ENCODE measurements at places on chromosomes 3 and 15.

- no peak for DNase-seq
Measured at GRCh38 chr3:39013289-39013688, 38.5 kb downstream of the SCN11A start.

- no peak for DNase-seq
Measured at GRCh38 chr15:40286061-40286532, 3.2 kb upstream of the ANKRD63 start.

- DNase-seq: no peak
Measured at GRCh38 chr3:152252755-152253154, 16.0 kb upstream of the MBNL1 start.

- no peak for DNase-seq
Measured at GRCh38 chr3:25019506-25019905, 408.6 kb upstream of the RARB start.

DNA sequence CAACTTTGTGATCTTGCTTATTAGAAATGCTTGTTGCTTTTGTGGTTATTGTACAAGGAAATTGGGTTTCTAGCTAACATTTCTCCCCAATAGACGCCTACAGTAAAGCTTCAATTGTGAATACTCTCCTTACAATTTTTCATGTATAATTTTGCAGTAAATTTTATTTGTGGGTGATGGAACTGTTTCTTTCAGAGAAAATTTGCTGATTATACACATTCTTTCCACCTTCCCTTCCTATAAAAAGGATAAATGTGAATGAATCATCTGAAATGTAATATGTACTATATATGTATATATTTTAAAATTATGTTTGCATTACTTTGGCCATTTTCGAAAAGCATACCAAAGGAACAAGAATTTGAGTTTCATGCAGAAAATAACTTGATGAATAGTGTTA, 162.7 kb upstream of the CRBN start:
- DNase-seq: no peak

GRCh38 chr3:47009225-47010110, 30.0 kb downstream of the NBEAL2 start:
- no peak for DNase-seq

DNA sequence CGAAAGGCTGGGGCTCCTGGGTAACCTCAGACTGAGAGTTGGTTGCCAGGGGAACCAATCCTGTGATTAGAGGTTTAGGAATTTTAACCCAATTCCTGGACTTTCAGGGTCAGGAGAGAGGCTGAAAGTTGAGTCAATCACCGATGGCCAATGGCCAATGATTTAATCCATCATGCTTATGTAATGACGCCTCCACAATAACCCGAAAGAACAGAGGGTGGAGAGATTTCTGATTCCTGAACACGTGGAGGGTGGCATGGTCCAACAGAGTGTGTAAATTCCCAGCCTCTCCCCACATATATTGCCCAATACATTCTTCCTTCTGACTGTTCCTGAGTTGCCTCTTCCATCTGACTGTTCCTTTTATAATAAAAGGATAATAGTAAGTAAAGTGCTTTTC, 137.2 kb upstream of the CBLB start:
- DNase-seq: no peak

GRCh38 chr3:8627949-8628348, 16.6 kb downstream of the SSUH2 start:
- DNase-seq: no peak

DNA sequence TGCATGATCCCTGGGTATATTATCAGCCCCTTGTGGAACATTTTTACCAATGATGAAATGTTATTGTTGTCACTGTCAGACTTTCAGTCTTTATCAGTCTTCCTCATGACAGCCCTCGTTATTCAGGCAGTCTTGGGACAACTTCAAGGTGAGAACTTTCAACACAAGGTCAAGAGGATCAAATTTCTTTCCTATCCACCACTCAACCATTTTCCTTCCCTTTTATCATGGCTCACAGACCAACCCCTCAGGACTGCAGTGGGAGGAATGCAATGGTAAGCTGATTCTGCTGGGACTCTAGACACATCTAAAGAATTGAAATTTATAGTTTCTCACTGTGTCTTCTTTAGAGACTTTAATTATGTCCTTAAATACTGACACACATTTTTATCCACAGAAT, 107.0 kb upstream of the LSAMP start:
- DNase-seq: no peak

DNA sequence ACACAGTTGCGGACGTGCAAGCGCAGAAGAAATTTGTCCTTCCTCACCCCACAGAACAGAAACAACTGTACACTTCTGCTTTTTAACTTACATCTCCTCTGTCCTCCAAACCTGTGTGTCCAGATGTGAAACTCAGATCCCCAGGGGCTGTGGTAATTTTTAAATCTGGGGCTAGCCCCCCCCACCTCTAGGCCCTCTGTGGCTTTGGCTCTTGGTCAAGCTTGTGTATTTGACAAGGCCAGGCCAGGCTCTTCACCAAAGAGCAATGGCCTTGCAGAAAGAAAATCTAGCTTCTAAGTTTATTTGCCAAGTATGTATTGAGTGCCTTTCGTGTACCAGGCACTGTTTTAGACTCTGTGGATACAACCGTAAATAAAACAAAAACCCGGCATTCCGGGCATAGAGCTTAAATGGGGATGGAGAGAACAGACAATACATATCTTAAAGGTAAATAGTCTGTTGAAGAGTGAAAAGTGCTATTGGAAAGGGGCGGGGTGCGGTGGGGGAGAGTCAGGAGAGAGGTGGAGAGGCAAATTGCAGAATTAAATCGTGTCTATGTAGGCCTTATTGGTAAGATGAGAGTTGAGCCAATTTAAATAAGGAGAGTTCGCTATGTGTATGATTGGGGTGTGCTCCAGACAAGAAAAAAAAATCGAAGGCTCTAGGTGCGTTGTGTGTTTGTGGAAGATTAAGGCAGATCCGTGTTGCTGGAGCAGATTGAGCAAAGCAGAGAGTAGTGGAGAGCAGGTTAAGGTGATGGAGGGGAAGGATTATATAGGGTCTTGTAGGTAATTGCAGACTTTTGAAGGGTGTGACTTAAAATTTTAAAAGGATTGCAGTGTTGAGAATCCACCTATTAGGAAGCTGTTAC, 781 bp upstream of the DPH6 start:
- DNase-seq: no peak

DNA sequence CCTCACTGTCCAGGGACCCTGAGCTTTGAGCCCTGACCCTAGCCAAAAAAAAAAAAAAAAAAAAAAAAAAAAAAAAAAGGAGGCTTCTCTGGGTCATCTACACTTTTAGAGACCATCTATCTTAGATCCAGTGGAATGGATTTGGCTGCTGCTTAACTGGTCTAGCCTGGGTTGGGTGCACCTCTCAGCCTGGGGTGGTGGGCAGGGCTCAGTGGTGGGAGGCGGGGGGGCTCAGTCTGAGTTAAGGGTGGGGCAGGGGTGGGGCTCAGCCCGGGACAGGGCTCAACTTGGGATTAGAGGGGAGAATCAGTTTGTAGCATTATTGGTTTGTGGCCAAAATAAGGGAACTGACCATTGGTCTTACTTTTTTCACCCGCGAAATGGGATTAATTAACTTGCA, 139.2 kb downstream of the TPRA1 start:
- DNase-seq: no peak

DNA sequence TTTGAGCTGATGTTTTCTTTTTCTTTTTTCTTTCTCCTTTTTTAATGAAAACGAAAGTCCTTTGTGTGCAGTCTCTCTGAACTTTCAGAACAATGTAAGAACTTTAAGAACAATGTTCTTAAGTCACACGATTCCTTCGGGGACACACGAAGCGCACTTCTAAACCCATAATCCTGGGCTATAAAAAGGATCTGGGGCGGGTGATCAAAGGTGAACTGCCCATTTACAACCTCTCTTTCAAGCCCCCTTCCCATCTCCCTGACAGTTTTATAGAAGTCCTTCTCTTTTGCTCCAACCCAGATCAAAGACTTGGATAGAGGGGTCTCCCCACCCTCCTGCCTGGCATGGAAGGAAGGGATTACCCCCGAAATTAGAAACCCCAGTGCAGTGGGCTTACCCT, 126.8 kb downstream of the BDH1 start:
- DNase-seq: no peak

GRCh38 chr3:9032231-9032777, 69.0 kb upstream of the RAD18 start:
- no peak for DNase-seq

DNA sequence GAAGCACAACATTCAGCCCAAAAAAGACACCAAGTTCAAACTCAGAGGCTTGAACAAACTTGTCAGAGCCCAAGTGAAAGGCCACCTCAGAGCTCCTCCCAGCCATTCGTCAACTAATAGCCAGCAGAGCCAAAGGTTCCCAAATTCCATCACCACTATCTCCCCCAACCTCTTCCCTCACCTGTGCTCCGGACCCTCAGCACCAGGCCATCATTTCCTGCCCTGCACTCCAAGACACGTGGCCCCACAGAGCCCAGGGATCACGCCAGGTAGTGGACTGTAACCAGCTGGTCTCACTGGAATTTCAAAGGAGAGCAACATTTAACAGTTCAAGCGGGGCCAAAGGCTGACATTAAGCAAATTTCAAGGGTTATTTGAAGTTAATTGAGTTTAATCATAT, 245.2 kb upstream of the IGF1R start:
- DNase-seq: no peak

GRCh38 chr3:100545371-100545770, 53.0 kb downstream of the TMEM45A start:
- no peak for DNase-seq

GRCh38 chr15:73425510-73425909, 17.5 kb upstream of the REC114 start:
- no peak for DNase-seq

DNA sequence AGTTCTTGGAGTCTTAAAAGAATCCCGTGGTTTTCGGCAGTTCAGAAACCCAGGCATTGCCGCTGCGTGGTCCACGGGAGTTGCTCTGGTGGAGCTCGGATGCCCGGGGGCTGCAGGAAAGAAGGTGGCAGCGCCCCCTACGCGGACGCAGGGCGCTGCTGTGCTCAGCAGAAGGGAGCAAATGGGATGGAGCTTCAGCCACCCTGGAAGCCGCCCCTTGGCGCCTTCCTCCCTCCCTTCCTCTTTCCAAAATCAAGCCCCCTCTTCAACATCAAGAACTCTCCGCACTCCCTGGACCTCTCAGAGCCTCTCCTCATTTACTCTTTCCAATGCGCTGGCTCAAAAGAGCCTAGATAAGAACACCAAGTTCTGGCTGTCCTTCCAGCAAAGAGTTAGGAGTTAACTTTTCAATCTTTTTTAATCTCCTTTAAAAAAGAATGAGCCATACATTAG, 880 bp upstream of the CHRNA7 start:
- peak; percentile 18 for DNase-seq

GRCh38 chr3:185942907-185943759, 5.3 kb upstream of the TRA2B start:
- DNase-seq: peak; percentile 81

- DNase-seq: no peak
Measured at GRCh38 chr3:170640737-170641171, 54.9 kb upstream of the SLC7A14 start.

DNA sequence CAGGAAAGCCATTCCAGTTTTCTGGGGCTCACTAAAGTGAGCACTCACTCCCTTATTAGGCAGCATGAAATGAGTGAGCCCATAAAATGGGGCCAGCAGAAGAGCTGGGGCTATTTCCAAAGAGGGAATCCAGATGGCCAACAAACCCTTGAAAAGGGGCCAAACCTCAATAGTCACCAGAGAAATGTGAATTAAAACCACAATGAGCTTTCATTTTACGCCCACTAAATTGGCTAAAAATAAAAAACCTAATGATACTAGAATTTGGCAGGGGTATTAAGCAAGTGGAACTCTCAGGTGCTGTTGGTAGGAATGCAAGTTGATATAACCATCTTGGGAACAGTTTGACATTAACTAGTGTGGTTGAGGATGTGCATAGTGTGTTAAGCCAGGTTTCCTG, 42.1 kb upstream of the RAF1 start:
- DNase-seq: no peak

DNA sequence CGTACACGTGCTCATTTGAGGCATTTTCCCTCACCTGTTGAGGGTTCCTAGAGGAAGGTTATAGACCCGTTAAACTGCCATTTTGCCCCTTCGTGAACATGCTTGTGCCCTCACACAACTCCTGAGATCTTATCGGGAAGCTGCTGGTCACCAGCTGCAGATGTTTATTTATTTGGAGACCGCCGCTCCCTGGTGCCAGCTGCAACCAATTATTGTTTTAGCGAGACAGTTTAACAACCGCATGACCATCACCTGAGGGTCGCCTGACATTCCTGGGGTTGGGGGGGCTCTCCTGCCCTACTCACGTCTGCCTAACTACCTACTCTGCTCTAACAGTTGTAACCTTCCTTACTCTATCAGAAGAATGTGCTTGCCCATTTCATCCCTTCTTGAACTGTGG, 292.5 kb downstream of the MCTP2 start:
- no peak for DNase-seq

- no peak for DNase-seq
Measured at GRCh38 chr3:131555456-131555855, 52.7 kb upstream of the MRPL3 start.

DNA sequence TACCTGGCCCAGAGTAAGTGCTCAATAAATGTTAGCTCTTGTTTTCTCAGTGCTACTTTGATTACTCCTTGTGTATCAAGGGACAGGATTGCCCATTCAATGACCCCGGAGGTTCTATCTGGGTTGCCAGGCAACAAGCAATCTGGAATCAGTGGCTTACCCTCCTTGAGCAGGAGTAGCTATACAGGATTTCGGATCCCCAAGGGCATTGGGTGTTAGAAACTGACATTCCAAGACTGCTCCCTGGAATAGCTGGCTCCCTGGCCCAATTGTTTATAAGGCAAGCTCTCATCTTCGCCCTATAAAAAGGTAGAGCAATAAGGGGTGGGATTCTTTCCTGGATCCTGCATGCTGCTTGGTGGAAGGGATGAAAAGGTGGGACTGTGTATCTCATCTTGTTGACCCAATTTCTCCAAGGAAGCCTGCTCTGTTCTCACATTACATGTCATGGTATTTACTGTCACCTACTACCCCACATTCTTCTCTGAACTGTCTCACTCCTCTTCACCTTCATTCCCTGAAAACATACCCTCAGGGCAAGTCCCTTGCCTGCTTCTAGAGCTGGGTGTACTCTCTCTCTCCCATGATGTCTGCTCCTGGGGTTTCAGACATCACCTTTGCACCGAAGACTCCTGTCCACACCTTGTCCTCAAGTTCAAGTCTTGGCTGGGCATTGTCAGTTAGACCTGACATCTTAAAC, 26.4 kb upstream of the SCN10A start:
- no peak for DNase-seq

DNA sequence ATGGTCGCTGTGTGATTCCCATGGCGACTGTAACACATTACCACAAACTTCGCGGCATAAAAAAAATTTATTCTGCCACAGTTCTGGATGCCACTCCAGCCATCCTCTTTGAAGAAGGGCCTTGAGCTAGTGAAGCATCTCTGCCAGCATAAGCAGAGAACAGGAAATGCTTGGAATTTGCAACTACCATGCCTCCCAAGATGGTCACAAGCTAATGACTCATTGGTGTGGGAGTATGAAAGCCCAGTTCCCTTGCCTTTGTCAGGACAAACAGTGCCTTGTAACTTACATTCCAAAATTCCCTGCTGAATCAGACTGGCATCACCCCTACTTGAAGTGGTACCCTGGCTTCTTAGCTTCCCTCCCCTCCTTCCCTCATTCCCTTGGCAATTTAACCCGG, 129.7 kb downstream of the PROS1 start:
- DNase-seq: no peak

- no peak for DNase-seq
Measured at GRCh38 chr15:53378096-53378800, 381.2 kb downstream of the WDR72 start.

- no peak for DNase-seq
Measured at GRCh38 chr15:51298620-51299019, 39.8 kb downstream of the CYP19A1 start.
